Sigmoid colon (tissue), 7 donors: ENCODE measurements at places on chromosomes 1 and 21.

- DNase-seq = no peak
Measured at GRCh38 chr1:32981003-32981901, 16.6 kb upstream of the RNF19B start.

GRCh38 chr1:29961293-29962059 lies 725.2 kb downstream of the PTPRU start:
- peak; percentile 39 for DNase-seq

DNA sequence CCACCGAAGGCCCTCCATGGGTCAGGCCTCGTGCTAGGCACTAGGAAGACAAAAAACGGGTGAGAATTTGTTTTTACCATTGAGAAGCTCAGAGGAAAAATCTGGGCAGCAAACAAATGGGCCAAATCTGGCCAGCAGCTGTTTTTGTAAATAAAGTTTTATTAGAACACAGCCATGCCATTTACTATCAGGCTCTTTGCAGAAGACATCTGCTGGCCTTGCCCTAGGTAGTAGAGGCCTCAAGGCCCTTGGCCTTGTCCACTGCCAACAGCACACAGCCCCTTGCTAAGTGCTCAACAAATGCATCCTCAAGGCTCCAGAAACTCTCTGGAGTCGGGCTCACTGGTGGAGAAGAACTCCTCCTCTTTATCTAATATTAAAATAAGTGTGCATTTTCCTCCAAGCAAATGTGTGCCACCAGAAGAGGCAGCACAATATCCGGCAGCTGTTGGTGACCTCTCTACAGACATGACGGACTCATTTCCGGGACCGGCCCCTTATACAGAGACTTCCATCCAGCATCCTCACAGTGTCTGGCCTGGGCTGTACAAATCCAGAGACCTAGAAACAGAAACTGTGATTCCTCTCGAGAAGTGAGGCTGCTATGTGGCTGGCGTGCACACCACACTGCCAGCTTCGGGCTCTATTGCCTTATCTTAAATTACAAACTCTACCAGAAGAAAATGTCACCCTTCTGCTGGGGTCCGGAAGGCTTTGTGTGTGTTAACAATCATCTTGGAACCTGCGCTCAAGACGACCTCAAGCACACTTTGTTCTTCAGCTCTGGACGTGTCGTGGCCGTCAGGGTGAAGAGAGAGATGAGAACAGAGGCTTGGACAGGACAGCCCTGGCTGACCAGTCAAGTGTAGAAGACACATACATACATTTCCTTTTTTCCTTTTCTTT lies 203.9 kb downstream of the TOMM20 start:
- DNase-seq = no peak

DNA sequence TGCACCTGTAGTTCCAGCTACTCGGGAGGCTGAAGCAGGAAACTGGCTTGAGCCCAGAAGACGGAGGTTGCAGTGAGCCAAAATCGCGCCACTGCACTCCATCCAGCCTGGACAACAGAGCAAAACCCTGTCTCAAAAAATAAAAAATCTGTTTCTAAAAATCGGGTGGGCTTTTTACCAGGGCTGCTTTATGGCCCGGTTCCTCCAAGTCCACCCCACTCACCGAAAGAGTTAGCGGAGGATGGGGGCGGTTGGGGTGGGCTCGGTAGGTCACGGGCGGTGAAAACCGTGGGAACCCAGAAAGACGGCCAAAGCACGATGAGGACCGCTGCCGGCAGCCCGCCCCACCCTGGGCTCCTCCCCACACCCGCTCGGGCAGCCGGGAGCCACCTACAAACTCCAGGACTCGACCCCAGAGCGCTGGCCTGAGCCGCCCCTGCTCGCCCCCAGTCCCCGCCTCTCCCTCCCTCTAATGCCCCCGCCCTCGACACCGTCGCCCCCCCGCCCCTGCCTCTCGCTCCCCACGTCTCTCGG lies 846 bp upstream of the PER3 start:
- peak; percentile 93 for DNase-seq

DNA sequence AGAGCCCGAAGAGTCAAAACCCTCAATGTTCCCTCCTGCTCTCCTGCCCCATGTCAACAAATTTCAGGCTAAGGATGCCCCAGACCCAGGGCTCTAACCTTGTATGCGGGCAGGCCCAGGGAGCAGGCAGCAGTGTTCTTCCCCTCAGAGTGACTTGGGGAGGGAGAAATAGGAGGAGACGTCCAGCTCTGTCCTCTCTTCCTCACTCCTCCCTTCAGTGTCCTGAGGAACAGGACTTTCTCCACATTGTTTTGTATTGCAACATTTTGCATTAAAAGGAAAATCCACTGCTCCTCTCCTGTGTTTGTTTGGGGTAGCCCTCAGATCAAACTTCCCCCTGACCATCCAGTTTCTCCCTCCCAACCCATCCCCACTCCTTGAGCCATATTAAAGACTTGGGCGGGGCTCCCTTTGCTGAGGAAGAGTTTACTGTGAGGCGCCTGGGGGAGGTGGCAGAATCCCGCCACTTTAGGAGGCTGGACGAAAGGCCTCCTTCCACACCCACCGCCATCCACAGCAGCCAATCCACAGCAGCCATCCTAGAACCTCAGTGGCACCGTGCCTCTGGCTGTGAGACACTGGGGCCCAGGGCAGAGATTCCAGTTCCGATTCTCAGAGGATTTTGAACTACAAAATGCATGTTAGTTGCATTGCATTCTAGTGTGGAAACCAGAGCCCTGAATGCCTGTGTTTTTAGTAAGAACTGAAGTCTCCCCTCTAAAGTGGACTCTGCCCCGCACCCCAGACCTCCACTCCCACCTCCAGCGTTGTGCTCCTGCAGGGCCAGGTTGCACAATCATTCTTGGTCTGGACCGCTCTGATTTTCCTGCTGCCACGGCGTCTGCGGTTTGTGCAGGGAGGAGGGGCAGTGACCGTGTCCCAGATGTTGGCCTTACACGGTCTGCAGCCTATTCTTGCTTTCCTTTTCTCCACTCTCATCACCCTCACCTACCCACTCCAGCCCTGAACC lies 3.0 kb downstream of the OLFML3 start:
- DNase-seq = peak; percentile 93

DNA sequence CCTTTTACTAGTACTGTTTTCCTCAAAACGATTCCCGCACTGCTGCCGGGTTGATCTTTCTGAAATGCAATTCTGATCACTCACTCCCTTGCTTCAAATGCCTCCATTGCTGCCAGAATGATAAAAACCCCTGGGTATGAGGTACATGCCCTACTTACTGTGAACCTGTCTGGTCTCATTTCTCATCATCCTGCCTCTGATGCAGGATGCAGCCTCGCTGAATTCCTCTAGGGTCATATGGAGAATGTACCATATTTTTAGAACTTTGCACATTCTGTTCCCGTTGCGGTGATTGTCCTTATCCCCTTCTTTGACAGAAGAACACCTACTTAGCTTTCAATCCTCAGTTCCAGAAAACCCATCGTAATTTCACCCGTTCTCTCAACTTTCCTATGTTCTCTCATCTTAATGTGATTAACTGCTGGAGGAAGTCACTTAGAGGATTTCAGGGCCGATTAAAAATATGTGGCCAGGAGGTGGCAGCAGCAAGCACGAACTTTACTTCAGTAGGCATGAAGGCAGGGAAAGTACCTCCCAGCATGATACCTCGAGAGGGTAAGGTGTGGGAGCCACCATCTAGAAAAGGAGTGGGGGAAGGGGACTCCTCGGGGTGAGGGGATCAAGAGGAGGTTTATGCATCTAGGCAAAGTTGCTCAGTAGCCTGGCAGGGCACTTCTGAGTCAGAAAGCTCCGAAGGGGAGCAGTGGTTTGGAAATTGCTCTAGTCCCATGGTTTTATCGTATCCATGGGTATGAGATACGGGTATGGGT lies 361.5 kb upstream of the ZP4 start:
- no peak for DNase-seq

GRCh38 chr21:16376673-16377072 lies 646.9 kb downstream of the USP25 start:
- no peak for DNase-seq

- DNase-seq = no peak
Measured at GRCh38 chr1:183914891-183915290, 110.0 kb downstream of the RGL1 start.

DNA sequence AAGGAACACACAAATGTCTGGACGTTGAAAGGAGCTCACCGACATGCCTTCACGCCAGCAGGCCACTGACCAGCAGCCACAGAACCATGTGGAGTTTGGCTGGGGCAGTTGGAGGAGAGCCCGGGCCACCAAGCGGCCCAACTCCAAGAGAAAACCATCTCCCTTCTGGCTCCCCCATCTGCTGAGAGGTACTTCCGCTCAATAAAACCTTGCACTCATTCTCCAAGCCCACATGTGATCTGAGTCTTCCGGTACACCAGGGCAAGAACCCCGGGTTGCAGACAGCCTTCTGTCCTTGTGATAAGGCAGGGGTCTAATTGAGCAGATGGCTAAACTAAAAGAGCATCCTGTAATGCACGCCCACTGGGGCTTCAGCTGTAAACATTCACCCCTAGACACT lies 24.4 kb downstream of the RGS4 start:
- DNase-seq = no peak

GRCh38 chr21:45088729-45089128 lies 14.3 kb downstream of the ADARB1 start:
- no peak for DNase-seq

- DNase-seq = no peak
Measured at GRCh38 chr1:27027575-27028250, 15.1 kb upstream of the TENT5B start.

DNA sequence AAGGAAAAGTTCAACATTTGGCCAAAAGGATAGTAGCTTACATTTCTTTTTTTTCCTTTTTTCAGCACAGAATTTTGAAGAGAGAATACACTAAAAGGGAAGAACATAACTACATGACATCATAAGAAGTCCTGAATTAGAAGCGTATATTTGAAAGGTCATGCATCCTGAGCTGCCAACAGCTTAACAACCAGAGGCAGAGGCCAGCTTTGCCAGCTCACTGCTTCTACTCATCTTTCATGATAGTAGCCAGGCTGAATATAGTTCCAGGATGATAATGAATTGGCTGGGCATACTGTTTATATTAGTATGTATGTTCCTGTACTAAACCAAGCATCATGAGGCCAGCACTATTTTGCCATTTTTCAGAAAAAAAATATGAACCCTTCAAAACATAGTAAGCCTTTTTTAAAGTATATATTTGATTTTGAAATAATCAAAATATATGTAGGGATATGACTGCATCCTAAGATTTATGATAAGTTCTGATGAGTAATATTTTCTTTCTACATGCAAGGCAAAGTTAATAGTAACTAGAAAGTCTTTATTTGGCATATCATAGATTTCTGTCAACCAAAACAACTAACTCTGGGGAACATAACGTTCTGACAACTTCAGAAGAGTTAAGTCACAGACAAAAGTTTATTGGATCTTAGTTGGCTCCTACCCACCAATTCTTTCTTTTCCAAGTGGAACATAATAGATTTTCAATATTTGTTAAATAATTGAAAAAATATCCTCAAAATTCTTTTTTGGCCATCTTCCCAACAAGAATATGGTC lies 123.2 kb downstream of the DPYD start:
- DNase-seq = no peak

DNA sequence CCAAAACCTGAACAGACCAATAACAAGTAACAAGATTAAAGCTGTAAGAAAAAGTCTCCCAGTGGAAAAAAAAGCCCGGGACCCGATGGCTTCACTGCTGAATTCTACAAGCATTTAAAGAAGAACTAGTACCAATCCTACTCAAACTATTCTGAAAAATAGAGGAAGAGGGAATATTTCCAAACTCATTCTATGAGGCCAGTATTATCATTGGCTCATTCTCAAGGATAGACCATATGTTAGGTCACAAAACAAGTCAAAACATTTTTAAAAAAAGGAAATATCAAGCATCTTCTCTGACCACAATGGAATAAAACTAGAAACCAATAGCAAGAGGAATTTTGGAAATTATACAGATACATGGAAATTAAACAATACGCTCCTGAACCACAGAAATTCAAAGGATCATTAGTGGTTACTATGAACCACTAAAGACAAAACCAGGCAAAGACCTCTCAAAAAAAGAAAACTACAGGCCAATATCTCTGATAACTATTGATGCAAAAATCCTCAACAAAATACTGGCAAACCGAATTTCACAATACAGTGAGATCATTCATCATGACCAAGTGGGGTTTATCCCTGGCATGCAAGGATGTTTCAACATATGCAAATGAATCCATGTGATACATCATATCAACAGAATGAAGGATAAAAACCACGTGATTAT lies 13.9 kb upstream of the IL20 start:
- DNase-seq = no peak

DNA sequence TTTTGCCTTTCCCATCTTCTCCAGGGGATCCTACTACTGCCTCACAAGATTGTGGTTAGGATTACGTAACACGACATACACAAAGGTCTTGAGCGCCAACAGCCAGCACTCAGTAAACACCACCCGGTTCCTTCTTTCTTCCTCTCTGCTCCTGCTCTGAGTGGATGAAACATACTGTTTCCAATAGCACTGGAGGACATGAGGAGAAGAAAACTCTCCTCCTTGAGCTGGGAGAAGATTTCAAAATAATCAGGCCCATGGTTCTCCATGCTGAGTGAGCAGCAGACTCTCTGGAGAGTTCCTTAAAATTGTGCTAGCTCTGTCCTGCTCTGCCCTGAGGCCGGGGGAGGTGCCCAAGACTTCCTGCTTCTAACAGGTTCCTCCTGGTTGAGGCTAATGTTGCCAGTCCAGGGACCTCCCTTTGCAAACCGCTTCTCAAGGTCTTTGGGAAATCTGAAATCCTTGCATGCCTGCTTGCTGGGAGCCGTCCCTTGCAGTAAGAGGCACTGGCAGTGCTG lies 29.4 kb upstream of the MX1 start:
- DNase-seq = no peak
